Smooth muscle cell of the umbilical artery (primary cell): ENCODE measurements at places on chromosomes 3 and 15. TPM values are rescaled to one million over a fixed set of nuclear protein-coding genes. Genes with fewer than 3 reads are reported as not detected.

Gene TBL1XR1
- 130 and 139 TPM in 2 replicates for total RNA-seq

Gene DUOXA2
- total RNA-seq: not detected in 2 replicates

Gene APBA2
- 40.4 and 42.1 TPM in 2 replicates for total RNA-seq

Gene RTP3
- not detected in 2 replicates for total RNA-seq

Gene NR2E3
- under 0.01 and 0.65 TPM in 2 replicates for total RNA-seq
